Stimulated activated CD4-positive, alpha-beta T cell treated with anti-CD3 and anti-CD28 coated beads, Interleukin-1b, Interleukin-23, amount 100 ng/mL, for 48 hours (primary cell): ENCODE measurements at places on chromosomes 6 and 20.

DNA sequence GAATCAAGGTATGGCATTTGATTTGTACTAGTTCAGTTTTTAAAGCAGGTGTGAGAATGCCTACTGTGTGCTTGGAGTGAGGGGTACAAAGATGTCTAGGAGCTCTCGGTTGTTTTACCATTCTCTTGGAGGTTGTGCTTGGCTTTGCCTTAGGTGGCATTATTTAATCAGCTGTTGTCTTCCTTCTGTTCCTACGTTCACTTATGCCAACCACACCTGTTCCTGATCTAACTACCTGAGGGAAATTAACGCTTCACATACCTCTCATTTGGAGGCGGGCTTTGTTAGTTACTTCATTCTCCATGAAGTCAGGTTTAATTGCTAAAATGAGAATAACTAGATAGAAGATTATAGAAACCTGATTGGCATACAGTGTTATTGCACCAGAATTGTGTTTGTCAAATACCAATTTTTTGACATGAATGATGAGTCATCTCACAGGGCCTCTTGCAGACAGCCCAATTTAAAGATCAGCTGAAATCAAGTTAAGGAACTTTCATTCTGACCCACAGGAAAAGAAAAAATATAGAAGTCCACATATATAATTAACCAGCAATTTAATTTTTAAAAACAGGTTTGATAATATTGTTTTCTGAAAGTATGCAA lies 24.8 kb upstream of the PBOV1 start:
- no peak for DNase-seq

DNA sequence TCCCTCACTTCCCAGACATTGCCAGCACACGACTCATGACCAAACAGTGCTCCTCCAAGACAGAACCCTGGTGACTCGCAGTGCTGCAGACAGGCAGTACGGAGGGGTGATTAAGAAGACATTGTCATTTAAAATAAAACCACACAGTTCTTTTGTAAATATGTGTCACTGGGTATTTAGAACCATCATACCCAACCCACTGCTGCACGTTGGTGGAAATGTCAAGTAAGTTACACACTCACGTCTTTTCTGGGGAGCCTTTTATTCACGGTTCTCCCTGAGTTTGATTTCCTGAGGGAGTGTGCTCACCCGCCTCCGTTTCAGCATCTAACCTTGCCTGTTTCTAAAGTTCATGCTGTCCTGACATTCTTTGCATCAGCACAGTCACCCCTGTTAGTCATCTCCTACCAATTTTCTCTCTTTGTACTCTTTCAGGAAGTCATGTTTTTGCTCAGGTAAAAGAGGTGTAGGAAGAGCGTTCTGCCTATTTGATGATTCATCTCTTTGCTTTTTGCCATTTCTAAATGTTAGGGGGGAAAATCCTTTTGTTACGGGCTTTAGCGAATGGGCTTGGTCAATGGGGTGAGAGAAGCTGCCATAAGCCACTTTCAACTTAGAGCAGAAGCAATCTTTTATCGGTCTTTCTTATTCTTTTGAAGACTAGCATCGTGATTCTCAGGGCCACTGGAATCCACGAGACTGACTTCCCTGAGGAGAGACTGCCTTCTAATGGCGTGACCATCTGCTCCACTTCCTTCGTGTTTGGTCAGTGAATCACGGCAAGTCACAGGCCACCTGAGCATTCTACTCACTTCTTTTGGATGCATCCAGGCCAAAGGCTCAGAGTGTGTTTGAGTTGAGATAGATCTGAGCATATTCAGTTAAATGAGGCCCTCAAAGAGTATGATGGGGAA lies 512.8 kb upstream of the JARID2 start:
- DNase-seq = peak; percentile 83

DNA sequence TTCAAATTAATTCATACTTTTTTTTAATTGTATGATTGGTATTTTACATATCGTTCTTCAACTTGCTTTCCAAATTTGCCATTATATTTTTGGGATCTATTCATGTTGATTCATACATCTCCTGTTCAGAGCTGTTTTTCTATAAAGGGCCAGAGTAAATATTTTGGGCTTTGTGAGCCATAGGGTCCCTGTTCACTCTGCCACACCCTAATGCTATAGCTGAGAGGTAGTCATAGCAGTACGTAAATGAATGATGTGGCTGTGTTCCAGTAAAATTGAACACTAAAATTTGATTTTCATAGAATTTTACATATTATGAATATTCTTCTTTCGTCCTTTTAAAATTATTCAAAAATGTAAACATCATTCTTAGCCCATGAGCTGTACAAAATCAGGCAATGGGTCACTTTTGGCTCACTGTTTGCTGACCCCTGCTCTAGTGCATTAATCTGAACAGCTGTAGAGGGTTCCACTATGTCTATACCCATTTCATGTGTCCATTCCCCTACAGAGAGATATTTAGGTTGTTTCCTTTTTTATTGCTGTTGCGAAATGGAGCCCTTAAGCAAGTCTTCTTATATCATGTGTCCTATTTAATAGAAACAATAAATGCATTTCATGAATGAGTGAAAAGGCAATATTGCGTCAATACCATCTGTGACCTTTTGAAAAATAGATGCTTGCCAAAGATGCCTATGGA lies 136.4 kb upstream of the SALL4 start:
- DNase-seq = no peak

DNA sequence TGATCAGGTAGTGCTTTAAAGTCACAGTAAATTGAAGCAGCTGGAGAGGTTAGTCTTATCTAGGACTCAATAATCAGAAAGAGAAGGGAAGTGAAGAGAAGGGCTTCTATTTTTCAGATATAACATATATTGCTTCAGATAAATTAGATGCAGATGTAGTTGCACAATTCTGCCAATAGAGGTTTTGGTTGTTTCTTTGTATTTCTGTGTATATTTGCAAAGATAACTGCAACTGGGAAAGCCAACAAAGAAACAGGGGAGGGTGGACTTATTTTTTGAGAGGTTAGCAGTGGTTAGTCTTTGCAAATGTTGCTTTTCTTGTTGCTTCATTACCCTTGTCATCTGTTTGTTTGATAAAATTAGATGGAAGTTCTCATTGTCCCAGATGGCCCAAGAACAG lies 106.6 kb downstream of the ADGRG6 start:
- DNase-seq = no peak

- DNase-seq = no peak
Observed at GRCh38 chr6:34056305-34057108, 89.4 kb downstream of the GRM4 start.

DNA sequence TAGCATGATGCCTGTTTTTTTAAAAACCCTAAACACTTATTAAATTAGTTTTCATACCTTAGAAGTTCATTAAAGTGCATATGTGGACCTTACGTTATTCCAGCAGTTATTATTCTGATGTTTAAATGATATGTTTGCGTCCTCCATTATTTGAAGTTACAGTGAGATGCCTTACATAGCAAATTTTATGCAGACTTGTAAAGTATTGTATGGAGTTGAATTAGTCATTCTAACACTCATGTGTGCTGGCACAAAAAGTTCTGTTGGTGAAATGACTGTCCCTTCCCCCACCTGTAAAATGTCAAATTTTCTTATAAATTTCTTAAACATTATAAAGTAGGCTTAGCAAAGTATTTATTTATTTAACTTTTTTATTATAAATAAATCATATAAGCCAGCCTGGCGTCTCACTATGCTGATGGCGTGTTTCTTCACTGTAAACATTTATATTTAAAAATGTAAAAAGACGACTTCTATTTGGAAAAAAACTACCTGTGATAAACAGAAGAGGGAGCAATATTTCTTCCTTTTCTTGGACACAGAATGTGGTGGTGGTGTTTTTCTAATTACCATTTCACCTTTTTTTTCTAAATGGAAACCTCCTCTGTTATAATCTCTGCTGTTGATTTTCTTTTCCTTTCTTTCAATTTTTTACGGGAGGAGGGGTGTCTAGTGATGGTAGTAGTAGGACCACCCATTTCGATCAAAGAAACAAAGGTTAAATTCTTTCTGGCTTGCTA lies 155.4 kb downstream of the RFPL4B start:
- no peak for DNase-seq

DNA sequence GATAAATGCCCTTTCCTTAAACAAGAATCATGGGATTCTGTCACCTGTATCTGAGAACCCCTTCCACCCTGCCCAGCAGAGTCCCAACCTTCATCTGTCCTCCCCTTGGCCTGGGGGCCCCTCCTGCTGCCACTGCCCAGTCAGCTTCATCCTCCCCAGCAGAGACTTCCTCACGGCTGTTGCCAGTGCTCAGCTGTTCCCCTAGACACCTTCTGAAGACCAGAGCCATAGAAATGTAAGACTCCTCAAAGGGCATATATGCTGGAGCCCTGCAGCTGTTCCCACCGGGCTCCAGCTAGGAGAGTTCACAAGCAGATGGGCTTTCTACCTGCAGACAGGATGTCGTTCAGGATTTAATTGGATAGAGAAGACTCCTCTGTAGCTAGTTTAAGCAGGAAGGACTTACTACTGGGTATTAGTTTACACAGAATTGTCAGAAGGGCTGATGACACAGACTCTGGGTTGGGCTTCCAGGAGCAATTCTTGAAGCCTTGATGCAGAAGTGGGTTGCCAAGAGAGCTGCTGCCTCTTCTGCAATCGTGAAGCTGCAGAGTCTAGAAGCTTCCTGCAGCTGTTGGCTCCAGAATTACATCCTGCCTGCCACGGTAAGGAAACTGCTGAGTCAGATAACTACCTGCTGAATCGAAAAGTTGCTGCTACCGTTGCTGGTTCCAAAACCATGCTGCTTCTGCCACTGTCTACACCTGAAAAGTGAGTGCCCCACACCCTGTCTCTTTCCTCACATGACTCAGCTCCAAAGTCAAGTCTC lies 57.1 kb upstream of the MLN start:
- DNase-seq = peak; percentile 23

- DNase-seq = no peak
Observed at GRCh38 chr6:154878871-154879491, 116.1 kb upstream of the TIAM2 start.

GRCh38 chr6:71250099-71250602 lies 38.5 kb upstream of the OGFRL1 start:
- DNase-seq = no peak

DNA sequence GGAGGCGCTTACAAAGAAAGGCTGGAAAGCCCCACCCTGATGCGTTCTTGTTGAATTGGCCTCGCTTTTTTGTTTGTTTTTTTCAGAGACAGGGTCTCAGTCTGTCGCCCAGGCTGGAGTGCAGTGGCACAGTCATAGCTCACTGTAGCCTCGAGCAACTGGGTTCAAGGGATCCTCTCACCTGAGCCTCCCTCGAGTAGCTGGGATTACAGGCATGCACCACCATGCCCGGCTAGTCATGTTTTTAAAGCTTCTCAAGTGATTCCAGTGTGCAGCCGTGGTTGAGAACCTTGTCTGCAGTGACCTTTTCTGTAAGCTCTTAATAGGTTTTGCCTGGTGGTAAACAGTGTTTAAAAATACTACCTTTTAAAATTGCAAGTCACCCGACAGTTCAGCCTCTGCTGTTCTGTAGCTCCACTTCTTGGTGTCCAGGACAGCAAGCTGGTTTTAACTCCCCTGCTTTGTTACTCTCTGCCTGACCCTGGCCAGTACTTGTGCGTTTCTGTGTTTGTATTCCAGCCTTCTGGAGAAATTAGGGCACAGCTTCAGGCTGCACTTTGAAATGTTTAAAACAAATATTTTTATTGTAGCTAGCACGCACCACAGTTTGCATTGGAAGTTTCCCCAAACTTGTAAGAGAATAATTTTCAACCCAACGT lies 54.4 kb downstream of the KDM1B start:
- no peak for DNase-seq

GRCh38 chr20:63099456-63100173 lies 92.9 kb upstream of the BHLHE23 start:
- DNase-seq = no peak

- DNase-seq = no peak
Observed at GRCh38 chr6:36714511-36714910, 16.9 kb downstream of the RAB44 start.

GRCh38 chr6:71181565-71181964 lies 107.0 kb upstream of the OGFRL1 start:
- no peak for DNase-seq

DNA sequence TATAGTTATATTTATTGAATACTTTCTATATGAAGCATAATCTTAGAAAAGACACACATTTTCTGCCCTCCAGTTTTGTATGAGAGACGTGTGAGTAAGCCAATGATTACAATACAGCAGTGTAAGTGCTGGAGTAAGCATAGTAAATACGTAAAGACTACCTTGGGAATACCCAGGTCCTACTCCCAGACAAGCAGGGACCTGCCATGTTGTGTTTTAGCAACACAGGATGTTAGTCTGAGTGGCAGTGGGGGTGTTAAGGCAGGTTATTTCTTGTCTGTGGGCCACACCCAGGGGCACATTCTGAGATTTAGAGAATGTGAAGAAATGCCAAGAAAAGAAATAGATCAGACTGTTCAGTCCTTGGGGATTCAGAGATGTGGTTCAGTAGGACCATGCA lies 34.3 kb upstream of the RNF144B start:
- DNase-seq = no peak

- peak; percentile 74 for DNase-seq
Observed at GRCh38 chr6:37210313-37210968, 40.5 kb downstream of the PIM1 start.

DNA sequence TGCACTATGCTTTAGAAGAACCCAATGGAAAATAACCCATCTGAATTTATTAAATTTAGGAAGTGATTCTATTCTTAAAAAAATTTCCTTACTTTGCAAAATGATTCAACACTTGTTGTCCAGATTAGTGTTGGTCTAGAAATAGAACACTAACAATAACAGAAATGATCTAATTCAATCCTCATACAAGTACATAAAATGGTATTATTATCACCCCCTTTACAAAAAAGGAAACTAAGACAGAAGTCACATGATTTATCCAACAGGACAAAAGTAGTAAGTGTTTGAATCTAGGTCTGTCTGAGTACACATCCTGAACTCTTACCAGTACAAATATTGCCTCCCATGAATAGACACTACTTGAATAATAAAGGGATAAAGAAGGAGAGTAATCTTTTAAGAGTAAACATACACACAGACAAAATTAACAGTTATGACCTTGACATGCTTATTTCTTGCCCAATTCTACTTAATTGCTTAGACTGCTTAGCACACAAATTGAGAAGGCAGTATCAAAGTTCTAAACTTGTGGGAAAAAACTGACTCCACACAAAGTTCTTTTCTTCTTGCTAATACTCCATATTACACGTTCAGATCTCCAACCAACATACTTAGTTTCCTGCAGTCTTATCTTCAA lies 195.4 kb upstream of the RUNX2 start:
- no peak for DNase-seq

GRCh38 chr6:37919417-37920157 lies 100.1 kb downstream of the ZFAND3 start:
- DNase-seq = no peak

- peak; percentile 50 for DNase-seq
Observed at GRCh38 chr6:26215585-26216358, 128.5 kb downstream of the HFE start.
